GM13977 (cell line): ENCODE measurements at places on chromosomes 2 and 18.
A peak's percentile ranks its signal among the peaks of the same experiment; 100 is the strongest.

GRCh38 chr2:137237055-137237454 is 471.7 kb downstream of the THSD7B start:
- no peak for DNase-seq

- peak; percentile 42 for DNase-seq
Observed at GRCh38 chr18:159037-159652, 788 bp downstream of the USP14 start.

GRCh38 chr2:53268086-53268485 is 499.5 kb upstream of the CHAC2 start:
- no peak for DNase-seq

- peak; percentile 71 for DNase-seq
Observed at GRCh38 chr18:11741505-11742145, 52.6 kb downstream of the GNAL start.

DNA sequence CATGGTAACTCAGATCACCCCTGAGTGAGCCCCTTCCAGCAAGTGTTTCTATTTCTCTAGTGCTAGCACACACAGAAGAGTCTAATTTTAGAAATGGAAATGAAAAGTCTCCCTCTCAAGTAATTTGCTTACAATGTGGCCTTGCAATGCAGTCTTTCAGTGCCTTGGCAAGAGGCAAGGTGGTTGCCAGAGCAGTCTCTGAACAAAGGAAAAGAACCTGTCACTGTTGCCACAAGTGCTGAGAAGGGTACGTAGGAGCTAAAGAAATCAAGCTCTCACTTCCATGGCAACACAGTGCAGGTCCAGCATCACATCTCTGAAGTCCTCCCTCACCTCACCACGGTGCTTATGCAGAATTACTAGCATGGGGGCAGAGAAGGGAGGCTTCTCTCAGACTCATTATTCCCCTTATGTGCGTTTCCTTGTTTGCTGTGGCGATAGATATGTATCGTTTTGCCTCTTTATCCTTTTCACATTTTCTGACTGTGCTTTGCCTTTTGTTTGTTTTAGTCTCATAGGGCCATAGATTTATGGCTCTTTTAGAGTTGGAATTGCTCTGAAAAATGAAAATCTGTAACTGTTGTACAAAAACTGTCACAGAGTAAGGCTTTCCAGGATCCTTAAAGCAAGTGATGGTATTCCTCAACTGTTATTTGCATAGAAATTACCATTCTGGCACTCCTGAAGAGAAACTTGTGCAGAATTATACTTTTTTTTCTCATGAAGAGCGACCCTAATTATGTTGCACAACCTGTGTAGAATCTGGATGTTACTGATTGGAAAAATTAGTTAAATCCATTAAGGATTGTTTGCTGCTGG is 164.8 kb downstream of the CCDC85A start:
- DNase-seq = no peak

- DNase-seq = peak; percentile 58
Observed at GRCh38 chr18:2570772-2571199, 519 bp downstream of the METTL4 start.

DNA sequence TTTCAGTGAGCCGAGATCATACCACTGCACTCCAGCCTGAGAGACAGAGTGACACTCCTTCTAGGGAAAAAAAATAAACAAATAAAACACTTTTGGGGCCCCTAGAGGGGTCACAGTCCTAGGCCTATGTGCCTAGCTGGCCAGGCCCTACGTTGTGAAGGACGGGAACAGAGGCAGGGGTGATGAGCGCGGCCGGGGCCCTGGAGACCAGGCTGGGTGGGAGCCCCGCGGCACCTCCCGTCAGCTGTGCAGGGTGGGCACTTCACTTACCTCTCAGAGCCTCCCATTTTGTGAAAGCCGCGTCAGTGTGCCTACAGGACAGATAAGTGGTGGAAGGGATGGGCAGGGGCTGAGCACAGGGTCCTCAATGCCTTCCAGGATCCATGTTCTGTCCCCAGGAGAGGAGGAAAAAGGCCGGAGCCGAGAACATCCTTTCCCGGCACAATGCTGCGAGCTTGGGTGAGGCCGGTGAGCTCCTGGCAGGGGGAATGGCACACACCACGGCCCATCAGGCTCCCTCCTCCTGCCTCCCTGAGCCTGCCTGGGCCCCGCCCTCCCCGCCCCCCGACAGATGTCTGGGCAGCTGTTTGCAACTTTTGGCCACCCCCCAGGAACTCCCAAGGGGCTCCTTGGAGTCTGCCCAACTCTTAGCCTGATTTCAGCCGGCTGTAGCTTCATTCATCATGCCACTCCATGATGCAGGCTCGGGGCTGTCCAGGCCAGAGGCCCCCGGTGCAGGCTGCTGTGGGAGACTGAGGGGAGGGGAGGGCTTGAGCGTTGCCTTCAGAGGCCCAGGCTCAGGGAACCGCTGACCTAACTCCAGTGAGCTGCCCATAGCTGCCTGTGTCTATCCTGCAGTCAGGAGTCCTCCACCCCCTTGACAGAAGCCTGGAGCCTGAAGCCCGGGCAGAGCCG is 196.5 kb downstream of the TFCP2L1 start:
- no peak for DNase-seq

GRCh38 chr2:239466755-239467271 is 66.0 kb upstream of the HDAC4 start:
- DNase-seq = no peak

DNA sequence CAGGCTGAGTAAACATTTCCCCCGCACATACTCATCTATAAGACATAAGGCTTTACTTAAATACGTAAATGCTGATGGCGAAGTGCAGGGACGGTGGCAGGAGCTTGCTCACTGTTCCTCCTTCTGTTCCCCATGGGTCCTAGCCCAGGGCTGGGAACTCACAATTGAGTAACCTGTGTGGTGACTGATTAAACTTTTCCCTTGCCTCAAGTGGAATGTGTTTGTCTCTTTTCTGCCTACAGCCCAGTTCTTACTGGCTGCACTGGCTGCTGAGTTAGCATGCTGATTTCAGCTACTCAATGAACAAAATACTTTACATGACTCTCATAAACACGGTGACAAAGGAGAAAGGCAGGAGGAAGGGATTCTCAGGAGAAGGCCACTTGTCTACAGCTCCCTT is 87.3 kb downstream of the MARCO start:
- peak; percentile 1 for DNase-seq

DNA sequence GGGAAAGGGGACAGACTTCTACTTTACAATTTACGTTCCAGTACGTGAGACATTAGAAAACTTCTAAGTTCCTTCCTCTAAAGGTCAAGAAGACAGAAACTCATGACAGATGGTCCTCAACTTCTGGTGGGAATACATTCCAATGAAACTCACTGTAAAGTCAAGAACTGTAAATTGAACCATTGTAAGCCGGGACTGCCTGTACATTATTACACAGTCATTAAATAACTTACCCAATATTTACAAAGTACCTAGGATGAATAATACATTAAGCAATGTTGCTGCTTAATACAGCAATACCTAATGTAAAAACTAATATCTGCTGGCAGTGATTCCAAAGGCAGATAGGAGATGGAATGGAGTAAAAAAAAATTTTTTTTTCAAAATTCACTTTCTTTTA is 51.9 kb downstream of the CDH2 start:
- no peak for DNase-seq

GRCh38 chr18:70513502-70514171 is 224.8 kb downstream of the SOCS6 start:
- DNase-seq = no peak

DNA sequence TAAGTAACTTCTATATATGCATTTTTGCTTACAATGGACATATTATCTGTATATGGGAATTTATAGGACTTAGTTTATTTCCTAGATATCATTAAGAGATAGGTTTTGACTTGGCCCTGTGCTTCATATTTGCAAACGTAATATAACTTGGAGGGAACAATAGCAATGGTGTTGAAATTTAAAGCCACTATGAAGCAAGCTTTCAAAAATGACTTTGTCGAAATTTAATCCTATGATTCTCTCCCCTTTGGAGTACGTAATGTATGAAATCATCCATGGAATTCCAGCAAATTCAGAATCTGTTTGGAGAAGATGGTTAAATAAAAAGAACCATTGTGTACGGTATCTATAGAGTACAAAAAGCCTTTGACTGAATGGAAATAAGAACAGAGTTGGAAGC is 486.3 kb downstream of the ARHGAP15 start:
- no peak for DNase-seq

DNA sequence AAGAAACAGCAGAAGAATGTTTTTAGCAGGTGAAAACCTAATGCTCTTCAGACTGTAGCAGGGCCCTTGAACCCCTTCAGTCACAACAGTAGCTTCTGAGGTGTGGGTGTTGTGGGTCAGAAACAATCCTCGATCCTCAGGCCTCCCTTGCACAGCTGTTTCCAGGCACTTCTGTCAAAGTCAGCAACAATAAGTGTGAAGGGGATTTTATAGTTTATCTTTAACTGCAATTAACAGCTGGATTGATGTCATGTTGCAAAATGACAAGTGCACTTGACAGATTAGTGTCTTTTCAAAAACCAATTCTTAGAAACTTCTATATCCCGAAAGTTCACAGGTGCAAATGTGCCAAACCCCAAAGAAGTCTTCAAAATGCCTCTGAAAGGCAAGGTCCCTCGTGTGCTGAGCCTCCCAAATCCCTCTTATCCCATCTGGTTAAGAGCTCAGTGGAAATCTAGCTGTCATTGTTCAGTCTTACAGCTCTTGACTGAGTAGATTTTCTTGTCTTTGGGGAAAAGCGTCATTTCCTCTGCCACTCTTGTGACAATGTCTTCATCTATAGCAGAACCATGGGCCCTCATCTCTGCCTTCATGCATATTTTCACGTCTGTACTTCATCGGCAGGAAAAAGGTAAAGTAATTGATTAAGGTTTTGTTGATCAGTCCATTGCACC is 29.6 kb downstream of the M1AP start:
- no peak for DNase-seq

- DNase-seq = no peak
Observed at GRCh38 chr2:123086613-123087385, 938.3 kb upstream of the CNTNAP5 start.

GRCh38 chr2:201148434-201148990 is 32.5 kb downstream of the CFLAR start:
- no peak for DNase-seq

DNA sequence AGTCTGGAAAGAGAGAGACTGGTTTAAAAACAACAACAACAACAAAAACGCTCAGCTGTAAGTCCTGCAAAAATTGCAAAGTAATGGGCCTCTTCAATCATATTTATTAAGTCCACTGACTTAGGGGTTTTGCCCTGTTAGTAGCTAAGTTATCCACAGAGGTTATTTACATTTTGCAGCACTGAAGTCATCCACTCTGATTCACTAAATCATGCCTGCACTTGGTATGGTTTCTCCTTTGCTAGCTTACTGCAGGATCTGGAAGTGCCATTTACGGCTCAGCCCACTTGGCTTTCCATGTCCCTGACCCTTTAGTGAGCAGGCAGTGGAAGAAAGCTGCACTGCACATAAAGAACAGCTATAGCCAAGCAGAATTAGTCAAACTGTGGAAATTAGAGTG is 484.4 kb downstream of the NRXN1 start:
- DNase-seq = no peak

DNA sequence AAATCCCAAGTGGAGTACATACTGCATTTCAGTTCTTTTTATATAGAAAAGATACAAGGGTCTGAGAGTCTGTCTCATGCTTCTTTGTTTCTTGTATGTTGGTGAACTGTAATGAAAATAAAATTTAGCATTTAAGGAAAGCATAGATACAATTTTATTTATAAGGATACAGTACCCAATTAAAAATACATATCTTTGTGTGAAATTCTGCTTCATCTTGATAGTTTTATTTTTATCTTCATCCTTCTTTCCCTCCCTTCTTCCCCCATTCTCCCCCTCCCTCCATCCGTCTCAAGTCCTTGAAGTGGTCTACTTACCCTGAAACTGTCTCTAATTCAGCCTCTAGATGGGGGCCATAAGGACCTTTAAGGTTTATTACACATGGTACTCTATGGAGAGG is 359.8 kb downstream of the CDH7 start:
- no peak for DNase-seq

DNA sequence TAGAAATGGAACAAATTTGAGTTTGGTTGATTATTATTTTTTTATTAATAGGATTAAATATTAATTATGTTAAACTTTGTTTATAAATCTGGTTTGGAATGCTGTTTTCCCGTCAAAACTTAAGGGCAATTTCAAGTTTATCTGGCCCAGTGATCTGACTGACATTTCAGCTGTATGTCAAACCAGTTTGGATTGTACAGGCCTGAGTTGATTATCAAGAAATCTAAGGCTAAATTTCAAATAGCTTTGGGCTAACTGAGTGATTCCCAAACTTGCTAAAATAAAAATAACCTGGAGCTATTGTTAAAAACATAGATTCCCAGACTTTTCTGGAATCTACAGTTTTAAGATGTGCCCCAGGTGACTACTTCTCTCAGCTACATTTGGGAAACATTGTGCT is 65.9 kb upstream of the SPOPL start:
- DNase-seq = no peak

DNA sequence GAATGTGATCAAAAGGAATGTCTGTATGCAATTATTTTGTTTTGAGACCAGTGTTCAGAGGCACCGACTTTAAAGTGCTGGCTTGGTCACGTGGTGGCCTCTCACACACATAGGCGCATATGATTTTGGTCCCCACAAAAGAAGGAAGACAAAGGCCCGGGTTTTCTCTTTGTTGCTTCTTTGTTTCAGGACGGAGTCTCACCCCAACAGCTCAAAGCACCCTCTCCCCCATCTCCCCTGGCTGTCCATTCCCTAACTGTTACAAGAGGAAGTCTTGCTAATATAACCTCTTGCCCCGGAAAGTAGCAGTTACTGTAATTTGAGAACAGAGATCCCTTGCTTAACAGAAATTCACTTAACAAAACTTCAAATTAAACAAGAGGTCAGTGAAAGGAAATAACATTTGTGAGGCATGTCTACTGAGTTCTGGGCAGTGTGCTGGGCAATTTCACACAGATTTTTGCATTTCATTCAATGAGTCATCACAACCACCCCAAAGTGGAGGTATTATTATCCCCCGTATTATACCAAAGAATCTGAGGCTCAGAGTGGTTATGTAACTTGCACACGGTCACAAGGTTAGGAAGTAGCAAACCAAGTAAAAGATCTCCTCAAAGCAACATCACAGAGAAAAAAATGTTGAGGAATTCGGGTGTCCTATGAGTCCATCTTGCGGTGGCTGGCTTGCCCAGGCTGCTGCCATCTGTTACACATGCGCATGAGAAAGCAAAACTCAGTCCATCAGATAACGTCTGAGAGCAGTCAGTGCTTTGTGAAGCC is 75.8 kb downstream of the SDC1 start:
- DNase-seq = no peak

DNA sequence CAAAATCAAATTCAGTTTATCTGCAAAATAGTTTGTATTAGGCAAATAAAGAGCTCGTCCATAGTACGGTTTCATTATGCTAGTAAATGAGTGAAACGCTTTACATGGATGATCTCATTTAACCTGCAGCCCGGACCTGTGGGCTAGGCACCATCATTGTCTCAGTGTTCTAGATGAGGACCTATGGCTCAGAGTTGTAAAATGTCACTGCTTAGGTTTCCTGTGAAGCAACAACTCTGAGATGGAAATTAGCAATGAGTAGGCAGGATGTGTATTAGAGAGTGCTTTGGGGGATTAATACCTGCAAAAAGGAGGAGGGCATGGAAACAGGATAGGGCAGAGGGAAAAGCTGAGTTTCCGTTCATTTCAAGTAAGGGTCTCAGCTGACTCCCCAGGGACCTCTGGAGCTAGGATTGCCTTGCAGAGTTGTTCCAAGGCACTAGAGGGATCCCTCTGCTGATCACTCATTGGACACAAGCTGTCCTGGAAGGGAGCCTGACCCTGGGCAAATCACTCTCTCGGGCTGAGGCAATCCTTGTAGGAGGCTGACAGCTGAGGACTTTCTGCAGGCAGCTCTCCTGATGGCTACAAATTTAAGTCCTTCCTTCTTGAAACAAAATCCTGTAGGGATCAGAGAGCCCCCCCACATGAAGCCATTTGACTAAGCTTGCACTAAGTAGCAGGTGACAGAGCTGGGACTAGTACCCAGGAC is 58.8 kb upstream of the SIX2 start:
- no peak for DNase-seq
